Stimulated activated CD8-positive, alpha-beta memory T cell treated with anti-CD3 and anti-CD28 coated beads, Interleukin-15, amount 100 ng/mL, for 1 hour (primary cell): ENCODE measurements at places on chromosomes 7 and 10.
A peak's percentile ranks its signal among the peaks of the same experiment; 100 is the strongest.

GRCh38 chr10:44462338-44462914 lies 77.5 kb upstream of the CXCL12 start:
- no peak for DNase-seq

GRCh38 chr10:99993701-99994689 lies 15.8 kb downstream of the DNMBP start:
- peak; percentile 25 for DNase-seq

DNA sequence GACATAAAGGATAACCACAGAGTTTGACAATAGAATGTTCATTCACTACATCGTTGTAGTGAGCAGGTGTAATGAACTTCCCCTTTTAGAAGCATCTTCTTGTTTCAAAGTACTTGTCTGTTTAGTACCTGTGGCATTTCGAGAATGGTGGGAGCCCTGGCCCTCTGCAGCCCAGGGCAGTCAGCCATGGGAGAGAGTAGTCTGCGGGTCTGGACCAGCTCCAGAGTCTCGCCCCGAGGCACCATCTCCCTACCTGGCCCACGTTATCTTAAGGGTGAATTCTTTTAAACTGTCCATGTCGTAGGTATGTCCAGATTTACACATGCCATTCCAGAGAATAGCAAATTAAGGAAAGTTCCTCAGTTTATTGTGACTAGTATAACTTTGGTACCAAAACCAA lies 99.7 kb downstream of the BMPR1A start:
- DNase-seq: no peak

DNA sequence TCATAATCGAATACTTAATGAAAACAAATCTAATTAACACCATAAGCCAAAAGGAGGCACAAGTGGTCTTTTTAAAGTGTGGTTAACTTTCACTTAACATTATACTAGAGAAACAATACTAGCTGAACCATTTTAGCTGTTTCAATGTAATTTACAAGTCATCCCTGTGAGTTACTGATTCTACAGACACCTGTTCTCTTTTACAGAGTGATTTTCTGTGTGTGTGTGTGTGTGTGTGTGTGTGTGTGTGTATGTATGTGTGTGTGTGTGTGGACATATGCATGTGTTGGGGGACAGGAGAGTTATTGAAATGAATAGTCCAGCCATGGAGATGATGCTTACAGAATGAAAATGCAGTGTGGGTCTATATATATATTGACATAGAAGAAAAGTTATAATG lies 200.2 kb downstream of the DNAJC1 start:
- DNase-seq: no peak

DNA sequence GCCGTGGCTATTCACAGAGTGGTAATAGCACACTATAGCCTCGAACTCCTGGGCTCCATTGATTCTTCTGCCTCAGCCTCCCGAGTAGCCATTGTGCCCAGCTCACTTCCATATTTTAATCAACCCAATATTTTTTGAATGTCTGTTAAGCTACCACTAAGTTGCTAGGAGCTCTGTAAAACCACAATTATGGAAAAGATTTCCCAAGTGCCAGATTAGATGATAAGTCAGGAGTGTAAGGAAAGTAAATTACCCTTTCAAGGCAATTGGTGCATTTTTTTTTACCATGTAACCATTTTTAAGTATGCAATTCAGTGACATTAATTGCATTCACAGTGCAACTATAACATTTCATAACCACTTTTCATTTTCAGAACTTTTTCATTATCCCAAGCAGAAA lies 87.5 kb upstream of the GATAD1 start:
- DNase-seq: no peak

DNA sequence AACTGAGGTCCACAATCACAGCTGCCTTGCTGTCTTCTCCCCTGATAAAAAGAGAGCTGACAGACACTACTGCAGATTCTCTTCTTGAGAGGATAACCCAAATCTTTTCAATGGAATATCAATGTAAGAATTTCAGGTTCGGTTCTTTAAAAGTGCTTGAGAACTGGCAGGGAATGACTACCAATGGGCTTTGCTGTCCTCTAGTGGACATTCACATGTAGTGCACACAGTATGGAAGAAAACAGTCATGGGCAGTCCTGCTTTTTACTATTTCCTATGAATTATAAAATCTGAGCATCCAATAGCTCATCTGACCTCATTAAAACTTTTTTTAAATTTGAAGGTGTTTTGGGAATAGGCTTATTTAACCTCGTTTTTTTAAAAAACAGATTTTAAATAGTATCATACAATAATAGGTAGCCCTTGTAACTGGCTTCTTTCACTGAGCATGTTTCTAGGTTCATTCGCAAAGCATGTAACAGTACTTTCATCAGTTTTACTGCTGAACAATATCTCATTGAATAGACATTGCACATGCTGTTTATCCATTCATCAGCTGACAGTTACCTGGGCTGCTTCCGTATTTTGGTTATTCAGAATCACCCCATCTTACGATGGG lies 18.3 kb downstream of the FZD9 start:
- DNase-seq: no peak

GRCh38 chr7:129053938-129054437 lies 923 bp downstream of the TNPO3 start:
- DNase-seq: no peak

DNA sequence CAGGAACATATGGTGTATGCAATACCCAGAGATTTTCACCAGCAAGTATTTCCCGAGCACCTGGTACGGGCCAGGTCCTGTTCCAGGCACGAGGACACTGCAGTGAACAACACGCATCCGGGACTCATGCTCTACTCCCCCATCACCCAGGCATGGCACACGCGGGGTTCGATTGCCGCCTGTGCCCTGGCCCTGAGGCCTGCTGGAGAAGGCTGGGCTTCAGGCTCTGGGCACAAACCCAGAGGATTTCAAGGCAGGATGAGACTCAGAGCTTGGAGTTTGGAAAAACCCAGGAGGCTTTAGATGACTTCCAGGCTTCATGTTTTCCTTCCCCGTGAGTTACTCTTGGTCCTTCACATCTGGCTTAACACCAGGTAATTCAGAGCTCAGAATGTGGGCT lies 143.5 kb downstream of the NEURL1 start:
- no peak for DNase-seq

GRCh38 chr10:6321880-6322279 lies 119.1 kb downstream of the PFKFB3 start:
- DNase-seq: no peak

DNA sequence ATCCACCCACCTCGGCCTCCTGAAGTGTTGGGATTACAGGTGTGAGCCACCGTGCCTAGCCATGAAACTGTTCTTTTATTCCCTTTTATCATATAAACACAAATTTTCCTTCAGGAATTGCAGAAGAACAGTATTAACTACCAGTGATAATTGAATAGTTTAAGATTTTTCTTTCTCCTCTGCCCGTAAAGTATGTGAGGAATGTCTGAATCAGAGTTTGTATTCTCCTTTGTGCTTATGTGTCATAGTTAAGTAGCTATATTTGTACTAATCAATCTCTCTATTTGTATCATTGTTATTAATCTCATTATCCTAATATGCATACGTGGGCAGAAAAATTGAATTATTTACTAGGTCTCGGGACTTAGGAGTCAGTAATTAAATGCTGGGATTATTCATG lies 83.6 kb downstream of the ZNF277 start:
- DNase-seq: no peak

- DNase-seq: no peak
These were observed 10.4 kb upstream of the FGFR2 start for GRCh38 chr10:121608469-121609190.

DNA sequence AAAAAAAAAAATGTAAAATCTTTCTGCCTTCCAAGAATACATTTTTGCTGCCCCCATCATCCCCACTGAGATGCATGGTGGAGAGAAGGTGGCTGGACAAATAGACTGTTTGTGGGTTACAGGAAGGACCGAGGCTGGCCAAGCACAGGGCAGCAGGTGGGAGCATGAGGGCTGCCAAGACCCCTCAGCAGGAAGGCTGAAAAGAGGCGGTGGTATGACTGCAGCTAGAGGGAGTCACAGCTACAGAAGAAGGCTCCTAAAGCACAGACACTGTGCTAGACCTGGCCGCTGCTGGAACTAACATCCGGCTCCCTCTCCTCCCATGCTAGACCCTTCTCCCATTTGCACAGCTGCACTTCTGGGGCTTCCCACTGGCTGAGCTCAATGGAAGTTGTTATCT lies 289.6 kb downstream of the TCERG1L start:
- DNase-seq: no peak

DNA sequence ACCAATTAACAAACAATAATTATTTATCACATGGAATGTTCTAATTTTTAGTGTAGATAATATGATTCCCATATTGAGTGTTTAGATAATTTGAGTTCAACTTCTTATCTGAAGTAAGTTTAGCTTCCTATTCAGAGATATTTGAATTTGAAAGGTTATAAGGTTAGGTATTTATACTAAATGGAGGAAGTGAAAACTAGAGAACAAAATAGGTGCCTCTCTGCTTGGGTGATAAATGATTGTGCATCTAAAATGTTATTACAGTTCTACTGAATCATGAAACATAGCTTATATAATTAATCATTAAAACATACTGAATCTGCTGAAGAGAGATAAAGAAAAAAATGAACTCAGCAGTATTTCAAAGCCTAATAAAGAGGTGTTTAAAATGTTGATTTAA lies 1174.3 kb downstream of the XPNPEP1 start:
- no peak for DNase-seq

DNA sequence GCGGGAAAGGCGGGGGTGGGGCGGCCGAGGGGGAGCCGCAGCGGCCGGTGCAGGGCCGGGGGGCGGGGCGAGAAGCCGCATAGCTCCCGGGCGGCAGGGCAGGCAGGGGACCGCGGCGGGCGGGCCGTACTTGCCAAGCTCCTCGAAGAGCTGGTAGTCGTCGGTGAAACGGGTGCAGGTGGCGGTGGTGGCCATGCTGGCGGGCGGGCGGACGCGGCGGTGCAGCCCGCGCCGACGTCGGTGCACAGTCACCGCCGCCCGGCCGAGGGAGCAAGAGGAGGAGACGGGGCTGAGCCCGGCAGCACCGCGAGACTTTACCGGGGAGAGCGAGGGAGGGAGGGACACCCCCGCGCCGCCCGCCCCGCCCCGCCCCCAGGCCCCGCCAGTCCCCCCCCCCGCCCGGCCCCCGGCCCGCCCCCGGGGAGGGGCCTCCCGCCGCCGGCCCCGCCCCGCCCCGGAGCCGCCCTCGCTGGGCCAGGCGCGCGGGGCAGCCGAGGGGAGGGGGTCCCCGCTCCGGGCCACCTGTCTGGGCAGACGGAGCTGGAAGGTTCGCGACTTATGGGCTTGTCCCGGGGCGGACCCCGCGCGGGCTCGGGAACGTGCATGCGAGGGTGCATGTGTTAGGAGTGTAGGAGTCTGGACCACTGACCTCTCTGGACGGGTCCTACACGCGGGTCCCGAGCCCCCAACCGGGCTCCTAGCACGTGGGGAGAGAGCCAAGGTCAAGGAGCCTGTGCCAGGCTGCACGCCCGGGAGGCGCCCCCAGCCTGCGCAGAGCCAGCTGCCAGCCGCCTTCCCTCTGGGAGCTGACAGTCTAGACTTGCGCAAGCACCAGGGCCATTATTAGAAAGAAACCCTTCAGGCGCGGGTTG lies at the start of gene CAMK2G:
Gene CAMK2G (minus strand): TSS at position 289 of the 872 bp plus-strand sequence. CDS start 94 bp downstream, at position 195.
- DNase-seq: peak; percentile 57

- no peak for DNase-seq
These were observed 9.2 kb downstream of the LAMB4 start for GRCh38 chr7:108120933-108121332.

GRCh38 chr7:78562191-78562590 lies 763.6 kb downstream of the PHTF2 start:
- DNase-seq: no peak

DNA sequence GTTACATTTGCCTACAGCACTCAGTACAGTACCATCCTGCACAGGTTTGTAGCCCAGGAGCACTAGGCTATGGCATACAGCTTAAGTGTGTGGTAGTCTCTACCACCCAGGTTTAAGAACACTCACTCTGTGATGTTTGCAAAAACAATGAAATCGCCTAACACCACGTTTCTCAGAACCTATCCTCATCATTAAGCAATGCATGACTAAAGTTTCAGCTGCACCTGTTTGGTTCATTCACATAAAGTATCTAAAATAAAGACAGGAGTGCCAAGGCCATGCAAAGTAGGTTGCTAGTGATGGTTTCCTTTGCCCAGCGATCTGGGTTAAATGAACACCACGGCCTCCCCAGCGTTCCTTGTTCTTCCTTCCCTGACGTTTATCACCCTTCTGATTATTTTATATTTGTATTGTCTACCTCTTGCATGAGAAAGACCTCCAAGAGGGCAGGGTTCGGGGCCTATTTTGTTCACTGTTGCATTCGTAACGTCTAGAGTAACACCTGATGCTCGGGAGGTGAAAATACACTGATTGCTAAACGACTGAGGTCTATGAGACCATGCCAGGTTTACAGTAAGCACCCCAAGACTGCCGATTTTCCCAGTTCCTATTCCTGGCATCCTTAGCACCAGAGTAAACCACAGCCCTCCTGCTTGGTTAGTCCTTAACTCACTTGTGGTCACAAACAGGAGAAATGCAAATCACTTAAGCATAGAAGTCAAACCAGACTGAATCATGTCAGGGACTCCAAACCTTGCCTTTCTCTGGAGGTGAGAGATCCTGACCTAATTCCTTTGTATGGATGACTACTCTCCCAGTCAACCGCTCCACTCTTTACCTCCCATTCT lies 204.1 kb upstream of the NFE2L3 start:
- DNase-seq: no peak

DNA sequence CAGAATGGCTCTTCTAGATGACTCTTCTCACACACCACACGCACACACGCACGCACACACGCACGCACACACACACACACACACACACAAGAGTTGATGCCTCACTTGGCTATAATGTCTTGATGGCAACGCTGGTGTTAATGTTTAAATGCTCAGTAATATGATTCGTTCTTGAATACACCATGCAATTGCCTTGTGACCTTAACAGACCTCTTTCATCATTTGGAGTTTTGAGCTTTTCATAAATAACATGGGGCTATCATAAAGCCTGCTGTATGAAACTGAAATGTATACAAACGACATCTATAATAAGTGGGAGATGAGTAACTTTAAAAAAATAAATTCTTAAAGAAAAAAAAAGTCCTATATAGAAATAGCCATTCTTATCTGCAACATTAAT lies 8.2 kb downstream of the JCAD start:
- DNase-seq: no peak

DNA sequence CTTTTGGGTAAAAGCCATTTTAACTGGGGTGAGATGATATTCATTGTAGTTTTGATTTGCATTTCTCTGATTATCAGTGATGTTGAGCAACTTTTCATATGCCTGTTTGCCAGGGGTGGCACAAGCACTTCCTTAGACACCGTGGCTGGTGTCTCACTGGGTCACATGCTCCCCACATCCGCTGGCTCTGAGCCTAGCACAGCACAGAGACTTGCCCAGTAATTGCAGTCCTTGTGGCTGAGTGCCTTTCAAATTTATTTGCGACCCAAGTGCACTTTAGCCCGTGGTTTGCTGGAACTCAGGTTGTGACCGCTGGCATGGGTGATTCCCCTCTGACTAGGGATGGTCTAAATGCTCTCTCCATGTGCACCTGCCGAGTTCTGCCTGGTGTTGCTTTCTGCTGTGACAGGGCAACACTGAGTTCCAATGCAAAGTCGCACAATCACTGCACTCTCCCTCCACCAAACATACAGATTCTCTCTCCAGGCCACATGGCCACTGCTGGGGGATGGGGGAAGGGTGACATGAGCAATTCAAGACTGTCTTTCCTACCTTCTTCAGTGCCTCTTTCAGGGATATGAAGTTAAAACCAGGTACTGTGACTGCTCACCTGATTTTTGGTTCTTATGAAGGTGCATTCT lies 66.5 kb downstream of the ZNF277 start:
- DNase-seq: no peak

GRCh38 chr7:158109364-158110033 lies 478.1 kb downstream of the PTPRN2 start:
- DNase-seq: no peak

- DNase-seq: no peak
These were observed 28.4 kb upstream of the EIF5AL1 start for GRCh38 chr10:79483948-79484347.

GRCh38 chr7:95412075-95412474 lies 15.9 kb upstream of the PON3 start:
- no peak for DNase-seq
